ENCODE measurements at places on chromosomes 16 and 17. TPM values are rescaled to one million over a fixed set of nuclear protein-coding genes. Genes with fewer than 3 reads are reported as not detected.

DNA sequence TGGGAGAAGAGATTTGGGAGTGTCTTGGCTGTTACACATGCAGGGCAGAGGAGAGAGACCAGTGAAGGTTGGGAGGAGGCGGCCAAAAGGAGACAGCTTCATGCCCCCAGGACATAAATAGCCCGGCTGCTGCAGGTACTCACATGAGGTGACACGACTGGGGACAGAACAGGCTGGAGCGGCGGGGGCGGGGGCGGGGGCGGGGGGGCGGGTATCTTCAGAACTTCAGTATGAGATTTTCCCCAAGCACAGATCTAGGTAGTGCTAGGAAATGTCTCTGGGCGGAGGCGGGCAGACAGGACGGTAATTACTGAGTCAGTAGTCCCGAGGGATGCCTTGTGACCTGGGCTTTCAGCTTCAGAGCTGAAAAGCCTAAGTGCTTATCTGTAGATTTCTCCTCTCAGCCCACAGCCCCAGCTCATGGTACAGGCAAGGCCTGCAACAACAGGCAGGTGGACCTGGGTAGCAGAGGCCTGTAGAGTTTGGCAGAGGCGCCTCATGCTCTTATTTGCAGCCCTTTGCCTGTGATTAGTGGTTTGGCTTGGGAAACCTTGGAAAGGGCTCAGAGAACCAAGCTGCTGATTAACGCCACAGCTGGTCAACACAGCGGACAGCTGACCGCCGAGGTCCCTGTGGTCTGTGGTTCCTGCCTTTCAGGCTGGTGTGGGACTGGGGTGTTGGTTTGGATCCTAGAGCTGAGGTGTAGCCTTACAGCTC lies 24.5 kb downstream of the UNK start:
- no peak for DNase-seq

DNA sequence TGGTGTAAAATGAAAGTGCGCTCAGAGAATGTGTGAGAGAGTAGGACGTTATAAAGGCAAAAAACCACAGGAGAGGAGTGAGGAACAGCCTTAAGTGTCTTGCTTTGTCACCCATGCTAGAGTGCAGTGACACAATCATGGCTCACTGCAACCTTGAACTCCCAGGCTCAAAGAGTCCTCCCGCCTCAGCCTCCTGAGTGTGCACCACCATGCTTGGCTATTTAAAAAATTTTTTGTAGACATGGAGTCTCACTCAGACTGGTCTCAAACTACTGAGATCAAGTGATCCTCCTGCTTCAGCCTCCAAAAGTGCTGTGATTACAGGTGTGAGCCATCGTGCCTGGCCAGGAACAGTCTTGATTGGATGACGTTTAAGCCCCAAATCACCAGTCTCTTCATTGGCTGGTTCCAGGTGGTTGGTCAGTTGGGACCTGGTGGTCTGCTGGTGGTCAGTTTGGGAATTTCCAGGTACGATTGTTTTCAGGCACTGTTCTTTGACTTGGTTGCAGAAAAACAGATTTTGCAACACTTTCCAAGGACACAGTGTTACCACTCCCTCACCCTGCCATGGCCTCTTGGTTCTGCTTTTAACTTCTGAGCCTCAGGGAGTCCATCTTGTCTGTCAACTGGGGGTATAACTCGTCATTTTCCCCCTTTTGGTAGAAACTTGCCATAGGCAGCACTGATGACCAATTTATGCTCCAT lies 21.2 kb downstream of the DHODH start:
- DNase-seq, result no peak

GRCh38 chr17:73091770-73092522 lies 542 bp downstream of the SLC39A11 start:
- DNase-seq, result no peak

- no peak for DNase-seq
These were observed 4.1 kb downstream of the CCL4L2 start for GRCh38 chr17:36214918-36215317.

IRF8 gene
- total RNA-seq, result not detected

TP53TG3F gene
- not detected for total RNA-seq

NPIPA2 gene
- total RNA-seq, result not detected

All from HT1080 (cell line).